Esophagus mucosa (tissue), 1 donor: ENCODE measurements at places on chromosomes 6 and 20. TPM values are rescaled to one million over a fixed set of nuclear protein-coding genes. Genes with fewer than 3 reads are reported as not detected.

GPR6 gene
- total RNA-seq, result not detected

DNA sequence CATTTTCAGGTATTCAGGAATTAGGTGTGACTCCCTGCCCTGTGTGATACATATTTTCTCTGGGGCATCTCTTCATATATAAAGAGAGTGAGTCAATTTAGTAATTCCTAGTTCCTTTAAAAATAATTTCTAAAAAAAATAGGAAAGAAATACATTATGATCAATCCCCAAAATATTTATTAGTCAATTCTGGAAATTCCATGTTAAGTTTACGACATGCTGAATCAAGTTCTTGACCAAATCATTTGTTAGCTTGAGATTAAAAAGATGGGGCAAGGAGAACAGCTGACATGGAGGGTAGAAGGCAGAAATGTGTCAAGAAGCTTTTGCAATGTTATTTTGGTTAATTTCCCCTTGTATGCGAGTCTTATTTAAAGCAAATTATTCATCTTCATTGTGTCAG is 22.7 kb upstream of the PRDM1 start:
- no peak for ATAC-seq

DNA sequence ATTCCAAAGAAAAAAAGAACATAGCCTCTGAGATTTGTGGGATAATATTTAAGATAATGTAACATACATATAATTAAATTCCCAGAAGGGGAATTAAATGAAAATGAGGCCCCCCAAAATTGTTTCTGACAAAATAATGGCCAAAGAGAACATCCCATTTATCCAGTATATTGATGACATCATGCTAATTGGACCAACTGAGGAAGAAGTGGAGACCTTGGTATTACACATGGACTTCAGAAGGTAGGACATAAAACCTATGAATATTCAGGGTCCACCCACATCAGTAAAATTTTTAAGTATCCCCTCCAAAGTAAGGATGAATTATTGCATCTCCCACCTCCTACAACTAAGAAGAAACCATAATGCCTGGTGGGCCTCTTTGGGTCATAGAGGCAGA is 15.6 kb upstream of the RBM24 start:
- no peak for ATAC-seq

E2F1 gene
- 3.7 TPM for total RNA-seq

- ATAC-seq, result peak; percentile 14
Observed at GRCh38 chr20:3786126-3786484, 435 bp downstream of the CENPB start.

FGD2 gene
- total RNA-seq, result 9.8 TPM

XRN2 gene
- total RNA-seq, result 31.4 TPM

- ATAC-seq, result no peak
Observed at GRCh38 chr6:114032721-114033120, 61.8 kb upstream of the HDAC2 start.

GRCh38 chr20:63119121-63119962 is 96.6 kb downstream of the YTHDF1 start:
- no peak for ATAC-seq

DNA sequence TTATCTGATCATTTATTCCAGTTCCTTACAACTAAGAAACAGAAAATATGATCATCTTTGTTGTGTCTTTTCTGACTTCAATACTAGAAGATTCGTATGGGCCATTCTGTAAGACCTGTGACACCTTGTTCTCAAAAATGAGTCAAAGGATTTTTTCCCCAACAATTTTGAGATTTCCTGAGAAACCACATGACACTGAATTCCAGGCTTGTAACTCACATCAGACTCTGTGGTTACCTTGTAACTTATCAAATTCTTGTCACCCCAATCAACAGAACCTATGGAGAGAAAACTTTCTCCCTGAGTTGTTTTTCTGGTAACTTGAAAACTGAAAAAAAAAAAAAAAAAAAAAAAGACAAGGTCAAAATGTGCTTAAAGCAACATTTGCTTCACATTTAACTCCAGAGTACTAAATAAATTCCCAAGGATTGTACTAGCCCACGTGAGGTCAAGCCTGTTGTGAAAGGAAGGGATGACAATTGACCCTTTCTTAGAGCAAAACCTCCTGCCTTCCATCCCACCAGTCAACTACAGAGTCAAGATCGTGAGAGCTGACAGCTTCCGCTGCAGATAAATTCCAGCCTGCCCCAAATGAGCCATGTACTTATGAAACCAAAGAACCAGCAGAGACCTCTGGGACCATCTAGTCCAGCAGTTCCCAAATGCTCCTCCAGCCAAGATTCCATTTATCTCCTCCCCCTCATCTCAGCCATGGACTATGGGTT is 140.3 kb downstream of the TBX18 start:
- ATAC-seq, result no peak

- ATAC-seq, result no peak
Observed at GRCh38 chr20:44067650-44068081, 119.3 kb downstream of the JPH2 start.

- no peak for ATAC-seq
Observed at GRCh38 chr6:139686308-139686707, 311.9 kb upstream of the CITED2 start.

THEMIS gene
- total RNA-seq, result 0.16 TPM

WFDC2 gene
- total RNA-seq, result 37.9 TPM

ZNF165 gene
- 3.0 TPM for total RNA-seq

DNA sequence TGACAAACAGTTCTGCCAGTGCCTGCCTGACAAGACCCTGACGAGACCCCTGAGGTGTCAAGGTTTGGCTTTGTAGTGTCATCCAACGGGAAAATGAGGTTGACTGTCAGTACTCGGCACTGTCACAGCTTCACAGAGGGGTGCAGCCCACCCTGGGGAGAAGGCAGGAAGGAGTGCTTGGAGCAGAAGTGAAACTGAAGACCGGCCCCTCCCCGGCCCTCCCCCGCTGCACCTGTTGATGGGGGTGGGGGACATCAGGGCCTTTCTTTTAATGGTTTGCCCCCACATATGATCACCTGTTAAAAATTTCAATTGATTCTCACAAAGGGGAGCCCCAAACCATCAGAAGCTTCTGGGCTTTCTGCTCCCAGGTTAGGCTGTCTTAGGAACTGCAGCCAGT is 6.8 kb downstream of the PMEPA1 start:
- no peak for ATAC-seq

ADGRF5 gene
- total RNA-seq, result 2.5 TPM

GRCh38 chr6:167706313-167707109 is 120.2 kb upstream of the AFDN start:
- ATAC-seq, result no peak

SLC35D3 gene
- total RNA-seq, result not detected

IL17F gene
- total RNA-seq, result 0.20 TPM

- peak; percentile 36 for ATAC-seq
Observed at GRCh38 chr6:158475344-158476302, 84.3 kb upstream of the TMEM181 start.

- no peak for ATAC-seq
Observed at GRCh38 chr6:112865131-112865530, 518.0 kb downstream of the RFPL4B start.

- peak; percentile 9 for ATAC-seq
Observed at GRCh38 chr6:30260036-30260504, 46.9 kb upstream of the TRIM26 start.

APCDD1L gene
- total RNA-seq, result 0.16 TPM

EPPIN gene
- total RNA-seq, result not detected

DNA sequence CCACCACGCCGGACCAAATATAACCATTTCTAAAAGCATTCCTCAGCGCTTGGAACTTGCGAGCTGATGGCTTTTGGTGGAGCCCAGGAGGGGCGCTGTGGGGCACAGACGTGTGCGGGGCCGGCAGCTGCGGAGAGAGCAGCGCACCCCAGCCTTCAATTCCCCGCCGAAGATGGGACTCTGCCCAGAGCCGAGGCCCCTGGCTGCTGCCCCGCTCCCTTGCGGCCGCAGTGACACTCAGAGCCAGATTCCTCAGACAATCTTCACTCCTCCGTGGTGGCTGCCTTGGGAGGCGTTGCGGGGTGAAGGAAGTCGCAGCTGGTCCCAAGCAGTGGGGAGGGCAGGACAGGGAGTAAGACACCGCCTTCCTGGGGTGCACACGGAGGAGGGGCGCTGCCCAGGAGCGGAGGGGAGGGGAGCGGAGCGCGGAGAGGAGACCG is 87.7 kb downstream of the TMEM242 start:
- peak; percentile 79 for ATAC-seq

- ATAC-seq, result peak; percentile 13
Observed at GRCh38 chr6:127120023-127120786, 1.7 kb downstream of the RSPO3 start.

PSORS1C2 gene
- 0.40 TPM for total RNA-seq

SNRPB2 gene
- total RNA-seq, result 27.3 TPM

GRCh38 chr6:93727447-93727846 is 308.1 kb upstream of the EPHA7 start:
- ATAC-seq, result no peak

DNA sequence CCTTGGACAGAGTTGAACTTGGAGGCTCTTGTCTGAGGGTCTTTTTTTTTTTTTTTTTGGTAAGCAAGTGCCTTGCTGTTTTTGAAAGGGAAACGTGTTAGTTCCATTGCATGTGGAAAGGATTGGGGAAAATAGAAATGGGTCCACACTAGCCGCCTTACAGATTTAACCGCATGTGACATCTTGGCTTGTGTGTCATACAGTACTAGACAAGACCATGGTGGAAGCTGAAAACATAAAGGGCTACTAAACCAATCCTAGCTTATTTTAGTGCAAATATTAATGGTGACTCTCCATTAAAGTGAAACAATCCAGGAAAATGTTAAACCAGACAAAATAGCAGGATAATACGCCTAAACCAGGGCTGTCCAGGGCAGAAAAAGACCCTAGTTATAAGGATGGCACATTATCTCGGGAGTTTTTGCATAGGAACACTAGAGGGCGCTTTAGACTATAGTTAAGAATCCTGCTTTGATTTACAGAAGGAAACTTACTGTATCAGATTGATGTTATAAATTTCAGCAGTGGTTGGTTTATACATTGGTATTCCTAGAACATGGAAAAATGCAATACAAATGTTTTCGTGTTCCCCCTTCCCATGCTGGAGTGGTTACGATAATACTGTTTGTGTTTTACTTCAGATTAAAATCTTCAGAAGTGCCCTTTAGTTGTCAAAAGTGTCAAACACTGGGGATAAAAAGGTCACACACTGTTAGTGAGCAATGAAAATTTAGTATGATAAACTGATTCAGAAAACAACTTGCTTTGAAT is 59.8 kb upstream of the DEK start:
- peak; percentile 69 for ATAC-seq

DNA sequence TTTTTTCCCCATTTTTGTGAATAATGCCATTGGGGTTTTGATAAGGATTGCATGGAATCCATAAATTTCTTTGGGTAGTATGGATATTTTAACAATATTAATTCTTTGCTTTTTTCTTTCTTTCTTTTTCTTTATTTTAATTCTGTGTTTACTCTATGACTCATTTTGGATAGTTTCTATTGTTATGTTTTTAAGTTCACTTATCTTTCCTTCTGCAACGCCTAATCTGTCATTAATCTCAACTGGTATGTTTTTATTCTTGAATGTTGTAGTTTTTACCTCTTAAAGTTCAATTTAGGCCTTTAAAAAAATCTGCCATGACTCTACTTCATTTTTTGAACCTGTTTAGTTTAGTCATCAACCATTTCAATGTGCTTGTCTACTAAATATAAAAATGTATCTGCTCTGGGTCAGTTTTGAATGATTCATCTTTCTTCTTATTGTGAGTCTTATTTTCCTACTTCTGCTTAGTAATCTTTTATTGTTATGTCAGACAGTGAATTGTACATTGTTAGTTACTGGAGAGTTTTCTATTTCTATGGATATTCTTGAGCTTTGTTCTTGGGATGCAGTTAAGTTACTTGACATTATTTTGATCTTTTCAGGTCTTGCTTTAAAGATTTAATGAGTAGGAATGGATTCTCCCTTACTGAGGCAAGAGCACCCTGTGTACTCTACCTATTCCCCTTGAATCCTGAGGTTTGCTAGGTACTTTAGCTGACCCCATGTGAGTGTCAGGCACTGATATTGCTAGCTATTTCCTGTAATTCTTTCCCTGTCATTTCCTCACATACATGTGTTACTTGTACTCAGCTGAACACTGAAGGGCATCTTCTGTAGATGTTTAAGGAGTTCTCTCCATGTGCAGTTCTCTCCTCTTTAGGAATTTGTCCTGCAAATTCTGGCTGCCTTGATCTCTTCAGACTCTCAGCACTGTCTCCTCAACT is 104.2 kb downstream of the TFAP2B start:
- peak; percentile 38 for ATAC-seq

DNA sequence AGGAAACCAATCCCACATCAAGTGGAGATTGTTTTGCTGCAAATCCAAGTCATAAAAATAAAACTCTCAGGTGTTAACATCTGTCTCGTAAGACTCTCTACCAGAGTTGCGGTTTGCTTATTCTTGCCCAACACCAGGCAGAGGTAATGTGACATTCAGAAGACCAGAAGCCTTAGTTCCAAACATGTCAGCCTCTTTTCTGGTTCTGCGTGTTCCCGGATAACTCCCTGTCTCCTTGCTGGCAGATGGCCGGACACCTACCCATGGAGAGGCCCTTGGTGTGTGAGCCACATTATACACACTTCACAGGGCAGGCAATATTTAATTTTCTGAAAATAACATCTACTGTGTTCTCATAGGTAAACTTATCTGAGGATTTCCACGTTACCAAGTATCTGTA is 73.4 kb downstream of the GMPR start:
- ATAC-seq, result no peak

- ATAC-seq, result no peak
Observed at GRCh38 chr6:36718560-36718959, 20.9 kb downstream of the RAB44 start.

DNA sequence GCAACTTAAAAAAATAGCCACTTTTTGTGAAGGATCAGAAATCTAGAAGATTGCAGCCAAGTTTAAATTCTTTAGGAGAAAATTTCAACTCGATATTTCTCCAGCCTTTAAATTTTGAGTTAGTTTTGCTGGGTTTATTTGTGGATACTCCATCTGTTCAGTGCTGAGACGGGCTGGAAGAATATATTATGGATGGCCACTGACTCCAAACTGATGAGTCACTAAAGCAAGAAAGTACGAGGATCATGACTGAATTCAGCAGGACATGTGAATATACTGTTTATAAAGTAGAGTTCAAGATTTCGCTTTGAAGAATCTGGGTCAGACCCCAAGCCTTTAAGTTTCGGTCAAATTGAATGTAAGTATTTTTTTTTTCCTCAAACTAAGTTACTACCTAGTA is 199.5 kb downstream of the ADGRB3 start:
- no peak for ATAC-seq

DNA sequence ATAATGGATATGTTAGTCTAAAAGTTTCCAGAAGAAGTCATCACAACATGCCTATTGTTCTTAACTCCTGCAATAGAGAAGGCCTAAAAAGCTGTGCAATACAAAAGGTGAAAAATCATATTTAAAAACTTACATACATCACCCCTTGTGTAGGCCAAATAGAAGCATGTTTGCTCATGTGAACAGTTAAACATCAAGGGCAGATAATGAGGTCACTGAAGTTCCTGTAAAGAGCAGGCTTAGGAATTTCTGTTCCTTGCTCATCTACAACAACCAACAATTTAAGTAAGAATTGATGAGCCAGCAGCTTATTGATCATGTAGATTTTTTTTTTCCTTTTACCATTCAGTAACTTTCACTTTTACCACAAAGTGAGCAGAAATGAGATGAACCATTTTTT is 7.5 kb upstream of the NUP153 start:
- no peak for ATAC-seq

SDHAF4 gene
- 11.7 TPM for total RNA-seq
